ENCODE measurements at places on chromosomes 4 and X.

- no peak for DNase-seq
These were observed 1068.5 kb downstream of the PCDH7 start for GRCh38 chr4:31788676-31789075.

- no peak for DNase-seq
These were observed 113.6 kb downstream of the CNKSR2 start for GRCh38 chrX:21487832-21488231.

DNA sequence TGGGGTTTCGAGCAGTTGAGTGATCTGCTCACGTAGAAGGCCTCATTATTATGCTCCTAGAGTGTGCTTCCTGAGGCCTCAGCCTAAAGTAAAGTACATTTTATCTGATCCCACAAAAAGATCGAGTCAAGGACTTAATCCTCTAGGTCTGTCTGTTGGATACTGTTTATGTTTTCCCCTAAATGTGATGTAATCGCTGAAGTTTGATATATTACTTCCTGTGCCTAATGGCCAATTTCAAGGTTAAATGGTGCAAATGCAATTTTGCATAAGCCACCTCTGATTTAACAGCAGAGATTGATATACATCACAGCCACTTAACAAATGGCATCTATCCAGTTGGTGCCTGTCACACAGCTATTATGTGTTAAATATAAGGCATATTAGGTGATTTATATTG, 19.4 kb upstream of the SERTM2 start:
- no peak for DNase-seq

- DNase-seq = no peak
These were observed 734 bp upstream of the SH3TC1 start for GRCh38 chr4:8198206-8198905.

- no peak for DNase-seq
These were observed 87.1 kb downstream of the AMELX start for GRCh38 chrX:11380187-11380844.

- no peak for DNase-seq
These were observed 390.1 kb downstream of the ANKRD50 start for GRCh38 chr4:124322234-124323065.

GRCh38 chr4:23818097-23818885, 71.6 kb downstream of the PPARGC1A start:
- DNase-seq = no peak

GRCh38 chr4:42719257-42719656, 62.4 kb upstream of the ATP8A1 start:
- no peak for DNase-seq

All from stimulated activated naive CD4-positive, alpha-beta T cell (primary cell).